CD8-positive, alpha-beta memory T cell (primary cell): ENCODE measurements at places on chromosomes 3 and 15. TPM values are rescaled to one million over a fixed set of nuclear protein-coding genes. Genes with fewer than 3 reads are reported as not detected.

Gene GOLGA8G
- not detected for polyA plus RNA-seq

Gene NPRL2
- 59.5 TPM for polyA plus RNA-seq

Gene GPR87
- not detected for polyA plus RNA-seq

Gene THBS1
- 0.72 TPM for polyA plus RNA-seq

Gene STRA6
- not detected for polyA plus RNA-seq

Gene CLDN18
- polyA plus RNA-seq, result not detected

Gene KCNMB3
- polyA plus RNA-seq, result not detected

Gene CDAN1
- 11.2 TPM for polyA plus RNA-seq

Gene CFAP100
- polyA plus RNA-seq, result not detected

Gene ILDR1
- polyA plus RNA-seq, result not detected

Gene LRRC3B
- not detected for polyA plus RNA-seq

Gene C3orf22
- not detected for polyA plus RNA-seq

Gene OXTR
- 0.05 TPM for polyA plus RNA-seq

Gene PPP1R14D
- polyA plus RNA-seq, result not detected

Gene ZKSCAN7
- polyA plus RNA-seq, result 3.8 TPM

Gene FBXO40
- polyA plus RNA-seq, result not detected

Gene PRICKLE2
- not detected for polyA plus RNA-seq

Gene ROBO1
- polyA plus RNA-seq, result 0.54 TPM

Gene KLF13
- polyA plus RNA-seq, result 109 TPM

Gene ITIH1
- polyA plus RNA-seq, result not detected

Gene LTK
- polyA plus RNA-seq, result 7.3 TPM

Gene CPOX
- polyA plus RNA-seq, result 6.4 TPM

Gene FEZF2
- polyA plus RNA-seq, result not detected

Gene KNG1
- not detected for polyA plus RNA-seq

Gene BTLA
- polyA plus RNA-seq, result 17.6 TPM

Gene PLA1A
- not detected for polyA plus RNA-seq

Gene CFAP44
- polyA plus RNA-seq, result 0.51 TPM

Gene PAQR5
- polyA plus RNA-seq, result not detected

Gene RAD51
- polyA plus RNA-seq, result 1.7 TPM

Gene PEX5L
- polyA plus RNA-seq, result 0.15 TPM
